ENCODE measurements at places on chromosomes 11 and 22. TPM values are rescaled to one million over a fixed set of nuclear protein-coding genes. Genes with fewer than 3 reads are reported as not detected.

The JHY gene
- not detected for total RNA-seq

The TRIM48 gene
- not detected for total RNA-seq

The CSRP3 gene
- total RNA-seq, result not detected

The FAM83F gene
- total RNA-seq, result 0.07 TPM

The ANO3 gene
- total RNA-seq, result 0.13 TPM

The OR4D5 gene
- total RNA-seq, result not detected

The DNAJB7 gene
- total RNA-seq, result not detected

The CHRM1 gene
- not detected for total RNA-seq

The PHLDA2 gene
- 43.2 TPM for total RNA-seq

The SLC7A4 gene
- not detected for total RNA-seq

The FZD4 gene
- total RNA-seq, result 6.1 TPM

The CARS1 gene
- 76.1 TPM for total RNA-seq

The FGF19 gene
- 0.11 TPM for total RNA-seq

The KRTAP5-7 gene
- total RNA-seq, result not detected

The FAM89B gene
- 24.2 TPM for total RNA-seq

The CNTF gene
- total RNA-seq, result 3.2 TPM

The PRR33 gene
- total RNA-seq, result not detected

The MEI1 gene
- 0.47 TPM for total RNA-seq

GRCh38 chr22:47597041-47597440, 834.6 kb downstream of the TBC1D22A start:
- H3K4me3 ChIP-seq, result no peak overlapping the region
- no peak overlapping the region for H3K27ac ChIP-seq
- DNase-seq, result no peak
- H3K27me3 ChIP-seq, result peaks cover 33% of the 10 kb centered on the region

DNA sequence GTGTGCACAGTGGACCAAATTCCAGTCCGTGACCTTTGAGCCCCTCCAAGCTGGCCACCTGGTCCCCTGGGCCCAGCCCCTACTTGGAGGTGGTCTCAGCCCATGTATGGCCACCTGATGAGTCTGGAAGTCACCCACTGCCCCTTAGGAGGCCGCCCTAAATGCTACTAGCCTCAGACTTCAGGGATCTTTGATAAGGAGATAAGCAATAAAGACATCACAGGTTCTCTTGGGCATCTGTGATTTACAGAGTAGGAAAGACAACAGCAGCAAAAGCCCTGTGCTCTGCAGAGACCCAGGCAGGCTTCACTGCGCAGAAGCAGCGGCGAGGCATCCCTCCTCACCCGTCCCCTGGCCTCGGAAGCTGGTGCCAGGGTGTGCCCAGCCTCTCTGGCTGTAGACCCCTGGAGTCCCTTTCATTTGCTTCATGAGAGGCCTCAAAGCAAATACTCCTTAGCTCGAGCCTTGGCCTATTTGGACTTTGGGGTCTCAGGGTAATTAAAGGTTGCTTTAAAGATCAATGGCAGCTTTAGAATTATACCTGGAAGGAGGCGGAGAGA, 360.1 kb downstream of the TBC1D22A start:
- H3K36me3 ChIP-seq, result no peaks in the 10 kb centered on the region
- DNase-seq, result no peak
- no peaks in the 10 kb centered on the region for H3K4me1 ChIP-seq

- peaks cover 39% of the 10 kb centered on the region for H3K27me3 ChIP-seq
- H3K4me3 ChIP-seq, result no peak overlapping the region
- H3K27ac ChIP-seq, result no peak overlapping the region
- DNase-seq, result no peak
- H3K36me3 ChIP-seq, result no peaks in the 10 kb centered on the region
Measured at GRCh38 chr11:2237457-2238238, 32.7 kb downstream of the ASCL2 start.

DNA sequence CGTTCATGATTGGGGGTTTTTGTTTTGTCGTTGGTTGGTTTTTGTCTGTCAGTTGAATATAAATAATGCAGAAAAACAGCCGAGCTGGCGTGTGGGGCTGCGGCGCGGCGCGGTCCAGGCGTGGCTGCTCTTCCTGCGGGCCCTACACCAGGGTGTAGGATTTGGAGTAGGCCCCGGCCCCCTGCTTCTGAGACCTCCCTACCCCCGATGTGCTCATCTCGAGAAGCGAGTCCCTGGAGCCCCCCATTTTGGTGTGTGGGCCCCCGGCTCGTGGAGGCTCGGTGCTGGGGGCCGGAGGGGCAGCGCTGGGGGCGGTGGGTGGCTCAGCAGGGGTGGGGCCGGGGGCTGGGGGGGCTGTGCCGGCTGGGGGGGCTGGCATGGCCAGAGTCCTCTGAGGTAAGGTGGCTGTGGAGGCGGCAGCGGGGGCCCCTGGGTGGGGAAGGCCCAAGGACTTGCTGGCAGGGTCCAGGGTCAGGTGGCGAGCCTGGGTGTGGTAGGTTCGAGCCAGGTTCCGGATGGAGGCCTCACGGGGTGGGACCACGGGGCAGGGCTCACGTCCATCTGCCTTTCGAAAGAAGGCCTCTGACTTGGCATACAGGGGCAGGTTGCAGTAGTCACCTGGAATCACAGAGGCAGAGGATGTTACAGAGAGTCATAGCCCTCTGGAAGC, 100.7 kb downstream of the CEP164 start:
- no peak overlapping the region for H3K27ac ChIP-seq
- H3K4me3 ChIP-seq, result no peak overlapping the region
- H3K36me3 ChIP-seq, result no peaks in the 10 kb centered on the region
- H3K4me1 ChIP-seq, result peaks cover 5% of the 10 kb centered on the region

GRCh38 chr22:28123989-28124766, 205.1 kb upstream of the PITPNB start:
- no peak for DNase-seq
- H3K27ac ChIP-seq, result no peak overlapping the region
- H3K4me3 ChIP-seq, result no peak overlapping the region
- no peaks in the 10 kb centered on the region for H3K27me3 ChIP-seq

DNA sequence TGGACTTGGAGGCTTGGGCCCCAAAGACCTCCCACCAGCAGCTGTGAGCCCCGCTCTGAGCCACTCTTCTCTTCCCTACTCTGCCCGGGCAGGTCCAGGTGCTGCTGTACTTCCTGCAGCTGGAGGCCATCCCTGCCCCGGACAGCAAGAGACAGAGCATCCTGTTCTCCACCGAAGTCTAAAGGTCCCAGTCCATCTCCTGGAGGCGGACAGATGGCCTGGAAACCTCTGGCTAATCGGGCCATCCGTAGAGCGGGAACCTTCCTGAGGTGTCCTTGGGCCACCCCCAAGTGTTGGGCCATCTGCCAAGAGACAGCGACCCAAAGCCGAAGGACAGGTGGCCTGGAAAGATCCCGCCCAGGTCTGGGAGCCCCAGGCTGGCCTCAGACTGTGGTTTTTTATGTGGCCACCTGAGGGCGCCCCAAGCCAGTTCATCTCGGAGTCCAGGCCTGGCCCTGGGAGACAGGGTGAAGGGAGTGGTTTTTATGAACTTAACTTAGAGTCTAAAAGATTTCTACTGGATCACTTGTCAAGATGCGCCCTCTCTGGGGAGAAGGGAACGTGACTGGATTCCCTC, 135.1 kb downstream of the BCR start:
- H3K27me3 ChIP-seq, result no peaks in the 10 kb centered on the region
- peak; percentile 83 for DNase-seq
- H3K4me1 ChIP-seq, result peaks cover 2% of the 10 kb centered on the region

GRCh38 chr22:39343259-39344045, 6.3 kb upstream of the SYNGR1 start:
- DNase-seq, result peak; percentile 47
- H3K27ac ChIP-seq, result no peak overlapping the region
- H3K27me3 ChIP-seq, result no peaks in the 10 kb centered on the region
- no peak overlapping the region for H3K4me3 ChIP-seq

DNA sequence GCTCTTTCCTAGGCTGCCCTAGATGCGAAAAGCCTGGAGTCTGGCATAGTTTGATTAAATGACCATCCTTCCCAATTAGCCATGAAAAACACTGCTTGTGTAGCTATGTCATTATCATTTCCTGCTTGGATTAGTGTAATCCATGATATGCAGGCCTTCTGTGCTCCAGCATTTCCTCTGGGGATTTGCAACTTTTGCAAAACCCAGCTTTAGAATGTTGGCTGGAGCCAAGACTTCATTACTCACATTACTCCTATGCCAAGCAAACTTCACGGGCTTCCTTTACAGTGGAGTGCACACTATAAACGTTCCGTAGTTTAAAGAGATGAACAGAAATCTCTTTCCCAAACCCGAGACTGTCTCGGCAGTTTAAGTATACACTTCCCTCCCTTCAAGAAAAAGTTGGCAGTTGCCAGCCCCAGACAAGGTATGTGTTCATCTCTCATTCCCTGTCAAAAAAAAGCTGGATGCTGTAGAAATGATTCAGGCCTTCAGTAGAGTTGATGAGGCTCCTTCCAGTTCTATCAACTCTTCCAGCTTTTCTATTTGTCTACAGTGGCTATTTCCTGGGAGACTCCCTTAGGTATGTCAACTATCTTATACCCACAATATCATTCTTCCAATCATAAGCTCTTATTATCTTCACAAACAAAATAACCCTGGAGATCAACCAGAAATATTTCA, 180.0 kb downstream of the MAML2 start:
- no peaks in the 10 kb centered on the region for H3K4me1 ChIP-seq
- no peak for DNase-seq
- no peaks in the 10 kb centered on the region for H3K36me3 ChIP-seq
- no peak overlapping the region for H3K27ac ChIP-seq

GRCh38 chr11:80280737-80281136, 839.9 kb upstream of the TENM4 start:
- no peak for DNase-seq
- H3K27ac ChIP-seq, result no peak overlapping the region
- H3K4me3 ChIP-seq, result no peak overlapping the region
- H3K4me1 ChIP-seq, result no peaks in the 10 kb centered on the region

DNA sequence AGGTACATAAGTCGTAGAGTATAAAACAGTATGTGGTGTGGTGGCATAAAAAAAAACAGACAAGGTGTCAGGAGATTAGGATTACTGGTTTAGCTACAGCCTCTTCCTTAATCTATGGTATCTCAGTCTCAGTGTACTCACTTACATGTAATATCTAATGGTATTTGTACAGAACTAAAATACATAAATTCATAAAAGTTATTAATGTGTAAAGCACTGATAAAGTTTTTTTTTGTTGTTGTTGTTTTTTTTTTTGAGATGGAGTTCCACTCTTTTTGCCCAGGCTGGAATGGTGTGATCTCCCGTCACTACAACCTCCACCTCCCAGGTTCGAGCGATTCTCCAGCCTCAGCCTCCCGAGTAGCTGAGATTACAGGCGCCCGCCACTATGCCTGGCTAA, 2.9 kb downstream of the PTS start:
- DNase-seq, result no peak
- H3K36me3 ChIP-seq, result peaks cover 50% of the 10 kb centered on the region
- H3K27ac ChIP-seq, result no peak overlapping the region
- no peak overlapping the region for H3K4me3 ChIP-seq
- H3K27me3 ChIP-seq, result no peaks in the 10 kb centered on the region

DNA sequence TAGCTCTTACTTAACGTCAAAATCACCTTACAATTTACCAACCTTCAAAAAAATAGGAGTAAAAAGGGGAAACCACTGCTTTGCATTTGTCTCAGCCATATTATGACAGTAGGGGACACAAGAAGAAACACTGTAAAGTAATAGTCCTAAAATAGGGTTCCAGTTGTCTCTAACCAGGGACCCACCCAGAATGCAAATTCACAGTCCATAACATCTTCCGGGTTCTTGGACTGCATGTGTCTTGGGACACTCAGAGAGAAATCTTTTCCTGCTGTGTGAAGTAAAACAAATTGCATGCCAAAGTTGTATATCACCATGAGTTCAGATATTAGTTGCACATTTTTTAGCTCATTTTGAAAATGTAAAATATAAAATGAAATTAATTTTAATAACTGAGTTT, 69.8 kb upstream of the PGR start:
- H3K27ac ChIP-seq, result no peak overlapping the region
- H3K36me3 ChIP-seq, result no peaks in the 10 kb centered on the region
- no peak overlapping the region for H3K4me3 ChIP-seq
- H3K4me1 ChIP-seq, result no peaks in the 10 kb centered on the region

DNA sequence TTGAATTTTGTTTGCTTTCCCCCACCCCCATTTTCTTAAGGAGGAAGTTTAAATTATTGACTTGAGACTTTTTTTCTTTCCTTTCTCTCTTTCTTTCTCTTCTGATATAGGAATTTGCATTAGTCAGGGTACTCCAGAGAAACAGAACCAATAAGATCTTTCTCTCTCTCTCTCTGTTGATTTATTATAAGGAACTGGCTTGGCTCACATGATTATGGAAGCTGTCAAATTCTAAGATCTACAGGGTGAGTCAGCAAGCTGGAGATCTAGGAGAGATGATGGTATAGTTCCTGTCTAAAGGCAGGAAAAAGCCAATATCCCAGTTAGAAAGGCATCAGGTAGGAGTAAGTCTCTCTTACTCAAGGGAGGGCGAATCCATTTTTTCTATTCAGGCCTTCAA, 64.0 kb downstream of the CCDC81 start:
- no peaks in the 10 kb centered on the region for H3K36me3 ChIP-seq
- H3K27ac ChIP-seq, result no peak overlapping the region
- no peak overlapping the region for H3K4me3 ChIP-seq
- DNase-seq, result no peak
- no peaks in the 10 kb centered on the region for H3K27me3 ChIP-seq
- H3K4me1 ChIP-seq, result no peaks in the 10 kb centered on the region

- DNase-seq, result no peak
- H3K36me3 ChIP-seq, result peaks cover 34% of the 10 kb centered on the region
- no peak overlapping the region for H3K4me3 ChIP-seq
- no peaks in the 10 kb centered on the region for H3K4me1 ChIP-seq
- H3K27me3 ChIP-seq, result no peaks in the 10 kb centered on the region
Measured at GRCh38 chr22:35328472-35328885, 28.8 kb downstream of the TOM1 start.

GRCh38 chr11:64152841-64153691, 12.8 kb downstream of the MACROD1 start:
- H3K27ac ChIP-seq, result no peak overlapping the region
- no peak overlapping the region for H3K4me3 ChIP-seq
- peaks cover 6% of the 10 kb centered on the region for H3K4me1 ChIP-seq
- peaks cover 17% of the 10 kb centered on the region for H3K36me3 ChIP-seq

DNA sequence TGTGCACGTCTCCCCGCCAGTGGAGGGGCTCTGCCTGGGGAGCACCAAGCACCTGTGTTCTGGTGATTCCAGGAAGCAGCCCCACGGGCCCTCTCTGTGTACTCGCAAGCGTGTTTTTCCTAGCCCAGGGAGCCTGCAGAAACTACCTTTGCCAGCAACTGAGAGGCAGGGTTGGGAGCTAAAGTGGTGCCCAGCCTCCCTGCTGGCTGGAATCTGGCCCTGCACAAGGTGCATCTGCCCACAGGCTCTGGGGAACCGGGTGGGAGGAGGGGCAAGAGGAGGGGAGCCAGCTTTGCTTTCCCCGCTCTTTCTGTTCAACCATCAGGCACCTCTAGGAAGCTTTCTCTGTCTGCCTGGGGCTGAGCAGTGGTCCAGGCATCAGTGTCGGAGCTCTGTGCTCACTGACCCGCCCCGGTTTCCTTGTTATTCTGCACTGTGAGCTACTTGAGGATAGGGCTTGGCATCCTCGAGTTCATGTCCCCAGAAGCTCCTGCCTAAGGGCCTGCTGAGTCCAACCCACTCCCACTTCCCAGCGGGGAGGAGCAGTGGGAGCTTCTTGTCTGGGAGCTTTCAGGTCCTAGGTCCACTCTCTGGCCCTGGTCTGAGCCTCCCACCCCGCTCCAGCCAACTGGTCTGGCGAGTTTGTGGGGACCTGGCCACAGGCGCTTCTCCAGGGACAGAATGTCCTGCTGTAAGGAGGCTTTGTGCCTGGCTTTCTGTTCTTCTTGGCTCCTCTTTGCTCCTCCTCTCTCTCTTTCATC, 14.9 kb downstream of the DAGLA start:
- DNase-seq, result no peak
- no peak overlapping the region for H3K4me3 ChIP-seq
- H3K36me3 ChIP-seq, result no peaks in the 10 kb centered on the region
- H3K4me1 ChIP-seq, result peaks cover 21% of the 10 kb centered on the region
